ENCODE measurements at places on chromosomes 16 and 17. TPM values are rescaled to one million over a fixed set of nuclear protein-coding genes. Genes with fewer than 3 reads are reported as not detected.

PPP4C gene
- total RNA-seq: 63.6 TPM

KCNJ16 gene
- 29.5 TPM for total RNA-seq

GSDMA gene
- total RNA-seq: not detected

LGALS9B gene
- total RNA-seq: 13.4 TPM

MT2A gene
- total RNA-seq: 134 TPM

TBC1D3G gene
- total RNA-seq: not detected

ABCC6 gene
- 14.9 TPM for total RNA-seq

ALOX12B gene
- not detected for total RNA-seq

PRSS21 gene
- not detected for total RNA-seq

RCVRN gene
- total RNA-seq: not detected

ZP2 gene
- not detected for total RNA-seq

KCNJ18 gene
- total RNA-seq: not detected

TP53TG3D gene
- not detected for total RNA-seq

CBX2 gene
- 1.3 TPM for total RNA-seq

SDR42E2 gene
- not detected for total RNA-seq

TAX1BP3 gene
- 52.7 TPM for total RNA-seq

NLRC3 gene
- 9.3 TPM for total RNA-seq

ADCY7 gene
- 48.2 TPM for total RNA-seq

TBC1D28 gene
- not detected for total RNA-seq

GLP2R gene
- 9.4 TPM for total RNA-seq

SF3B3 gene
- total RNA-seq: 141 TPM

TRPV2 gene
- total RNA-seq: 24.8 TPM

PRM1 gene
- total RNA-seq: not detected

KRT27 gene
- total RNA-seq: not detected

KRT16 gene
- 1.1 TPM for total RNA-seq

CRHR1 gene
- total RNA-seq: not detected

MEIOC gene
- not detected for total RNA-seq

TAC4 gene
- not detected for total RNA-seq

ATP2A3 gene
- 212 TPM for total RNA-seq

SCNN1B gene
- total RNA-seq: 22.3 TPM

All from stomach (tissue), 19 donors.